ENCODE measurements at places on chromosomes 6 and 20.

DNA sequence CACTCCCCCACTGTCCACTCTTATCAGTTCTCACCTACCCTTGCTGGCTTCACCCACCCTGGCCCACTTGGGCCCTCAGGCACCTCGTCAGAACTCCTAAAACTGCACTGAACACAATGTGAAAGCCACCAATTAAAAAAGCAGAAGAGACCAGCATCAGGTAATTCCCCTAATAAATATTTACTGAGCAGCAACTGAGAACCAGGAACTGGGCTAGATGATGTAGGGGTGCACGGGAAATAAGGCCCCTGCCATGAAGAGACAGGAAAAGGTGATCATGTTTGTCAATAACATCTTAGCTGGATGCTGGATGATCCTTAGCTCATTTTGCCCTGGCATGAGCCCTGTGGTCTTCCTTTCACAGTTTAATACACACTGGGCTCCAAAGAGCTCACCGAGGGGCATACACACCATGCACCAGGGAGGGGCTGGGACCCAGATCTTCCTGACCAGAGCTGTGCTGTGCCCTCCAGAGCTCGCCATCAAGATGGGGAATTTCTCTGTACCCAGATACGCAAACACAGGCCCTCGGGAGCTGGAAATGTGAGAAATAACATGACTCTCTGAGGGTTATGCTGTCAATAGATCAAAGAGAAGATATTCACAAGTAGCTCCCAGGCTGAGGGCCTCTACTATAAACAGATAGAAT, 113.6 kb upstream of the SLC22A16 start:
- DNase-seq, result no peak

- DNase-seq, result no peak
These were observed 153.2 kb downstream of the AIG1 start for GRCh38 chr6:143213859-143214376.

GRCh38 chr6:166174031-166174430, 6.4 kb upstream of the TBXT start:
- DNase-seq, result no peak

- no peak for DNase-seq
These were observed 25.9 kb downstream of the C6orf62 start for GRCh38 chr6:24692848-24693592.

DNA sequence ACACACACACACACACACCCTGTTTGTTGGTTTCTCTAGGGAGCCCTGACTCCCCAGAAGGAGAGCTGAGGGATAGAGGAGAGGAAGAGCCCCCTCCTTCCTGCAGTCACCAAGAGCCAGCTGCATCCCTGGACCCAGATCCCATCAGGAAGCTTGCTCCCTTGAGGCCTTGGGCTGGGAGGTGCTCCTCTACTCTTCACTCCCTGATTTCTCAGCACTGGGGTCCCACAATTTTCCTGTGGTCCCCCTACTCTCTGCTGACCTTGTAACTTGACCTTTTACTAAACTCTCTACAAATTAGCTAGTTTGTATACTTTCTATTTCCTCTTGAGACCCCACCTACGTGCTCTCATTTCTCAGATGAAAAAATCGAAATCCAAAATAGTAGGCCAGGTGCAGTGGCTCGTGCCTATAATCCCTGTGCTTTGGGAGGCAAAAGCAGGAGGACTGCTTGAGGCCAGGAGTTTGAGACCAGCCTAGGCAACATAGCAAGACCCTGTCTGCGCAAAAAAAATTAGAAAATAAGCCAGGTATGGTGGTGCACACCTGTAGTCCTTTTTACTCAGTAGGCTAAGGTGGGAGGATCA, 5.0 kb upstream of the OCSTAMP start:
- DNase-seq, result no peak

DNA sequence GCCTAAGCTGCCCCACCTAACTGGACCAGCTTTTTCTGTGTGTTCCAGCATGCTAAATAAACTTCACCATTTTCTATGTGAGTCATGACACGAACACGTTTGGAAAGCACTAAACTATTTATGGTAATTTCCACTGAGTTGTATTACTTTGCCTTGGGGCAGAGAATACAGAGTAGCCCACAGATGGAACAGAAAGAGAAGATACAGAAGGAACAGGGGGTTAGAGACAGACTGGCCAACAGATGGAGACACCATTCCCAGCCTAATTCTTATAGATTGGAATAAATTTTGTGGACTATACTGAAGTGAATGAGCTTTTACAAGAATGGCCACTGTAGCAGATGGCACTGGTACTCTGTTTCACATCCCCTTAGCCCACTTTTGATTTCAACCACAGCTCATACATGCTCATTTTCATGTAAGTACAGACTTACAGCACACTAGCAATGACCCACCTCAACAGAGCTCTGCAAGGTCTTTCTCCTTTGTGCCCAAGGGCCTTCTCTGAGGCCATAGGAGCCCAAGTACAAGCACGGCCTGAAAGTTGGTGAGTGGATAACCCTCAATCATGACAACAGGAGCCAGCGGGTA, 13.1 kb upstream of the NT5DC1 start:
- no peak for DNase-seq

GRCh38 chr20:19259141-19259591, 46.7 kb downstream of the SLC24A3 start:
- DNase-seq, result no peak

DNA sequence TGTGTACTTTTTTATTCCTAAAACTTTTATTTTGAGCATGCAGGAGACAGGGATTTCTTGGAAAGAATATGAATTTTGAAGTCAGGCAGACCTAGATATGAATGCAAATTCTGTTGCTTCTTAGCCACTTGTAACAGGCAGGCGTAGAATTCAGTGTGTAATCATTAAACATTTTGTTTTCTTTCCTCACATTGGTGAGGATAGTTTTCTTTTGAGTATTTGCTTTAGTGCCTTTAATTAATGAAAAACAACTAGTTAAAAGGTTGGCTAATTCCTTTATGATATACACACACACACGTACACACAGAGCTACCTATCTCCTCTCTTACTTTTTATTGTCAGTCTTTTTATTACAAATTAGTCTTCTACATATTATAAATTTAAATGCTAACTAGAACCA, 342.3 kb downstream of the CDKAL1 start:
- DNase-seq, result no peak

All from NCI-H1092 (cell line).